Effector memory CD8-positive, alpha-beta T cell (primary cell): ENCODE measurements at places on chromosomes 3 and 15.
A peak's percentile ranks its signal among the peaks of the same experiment; 100 is the strongest.

GRCh38 chr3:126472277-126473006, 3.2 kb downstream of the ZXDC start:
- H3K27me3 ChIP-seq, result no peaks in the 10 kb centered on the region
- peaks cover 50% of the 10 kb centered on the region for H3K4me1 ChIP-seq

GRCh38 chr3:180661444-180661843, 17.8 kb downstream of the CCDC39 start:
- H3K36me3 ChIP-seq, result no peaks in the 10 kb centered on the region
- H3K4me1 ChIP-seq, result no peaks in the 10 kb centered on the region
- no peak overlapping the region for H3K4me3 ChIP-seq
- DNase-seq, result no peak
- H3K27ac ChIP-seq, result no peak overlapping the region

DNA sequence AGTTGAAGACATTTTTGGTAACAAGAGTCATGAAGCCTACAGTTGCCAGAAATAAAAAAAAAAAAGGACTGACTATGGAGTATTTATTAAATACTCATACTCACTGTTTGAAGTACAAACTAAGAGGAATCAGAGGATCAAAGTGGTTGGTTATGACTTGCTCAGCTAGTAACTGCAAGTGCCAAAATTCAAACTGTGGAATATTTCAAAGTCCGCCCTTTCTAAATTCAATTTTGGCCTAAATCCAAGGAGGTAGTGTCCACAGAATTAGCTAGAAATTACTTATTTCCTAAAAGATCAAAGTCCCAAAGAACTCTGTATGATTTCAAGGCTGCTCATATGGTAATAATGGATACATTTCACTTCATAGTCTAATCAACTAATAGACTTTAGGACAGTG, 274.5 kb downstream of the ZBTB20 start:
- peaks cover 4% of the 10 kb centered on the region for H3K4me1 ChIP-seq
- H3K27me3 ChIP-seq, result no peaks in the 10 kb centered on the region
- H3K27ac ChIP-seq, result no peak overlapping the region
- no peak overlapping the region for H3K4me3 ChIP-seq
- DNase-seq, result no peak

DNA sequence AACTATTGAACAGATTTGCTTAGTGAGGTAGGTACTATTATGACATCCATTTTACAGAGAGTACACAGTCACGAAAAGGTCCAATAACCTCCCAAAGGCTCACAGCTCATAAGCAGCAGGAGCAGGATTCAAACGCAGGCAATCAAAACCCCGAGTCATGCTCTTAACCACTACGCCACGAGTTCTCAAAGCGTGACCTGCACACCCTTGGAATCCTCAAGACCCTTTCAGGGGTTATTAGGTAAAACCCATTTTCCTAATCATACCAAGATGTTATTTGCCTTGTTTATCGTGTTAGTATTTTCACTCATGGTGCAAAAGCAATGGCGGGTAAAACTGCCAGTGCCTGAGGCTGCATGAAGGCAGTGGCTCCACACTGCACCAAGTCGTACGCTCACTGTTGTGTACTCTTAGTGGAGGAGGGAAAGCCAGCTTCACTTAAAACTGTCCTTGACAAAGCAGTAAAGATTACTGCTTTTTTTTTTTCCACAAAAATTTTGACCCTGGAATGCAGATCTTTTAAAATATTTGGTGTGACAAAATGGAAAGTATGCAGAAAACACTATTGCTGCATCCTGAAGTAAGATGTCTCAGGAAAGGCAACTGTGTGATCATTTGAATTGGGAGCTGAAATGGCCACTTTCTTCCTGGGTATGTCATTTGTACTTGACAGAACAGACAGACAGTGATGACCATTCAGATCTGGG, 96.1 kb downstream of the IGF2BP2 start:
- no peaks in the 10 kb centered on the region for H3K36me3 ChIP-seq
- no peak overlapping the region for H3K27ac ChIP-seq
- no peaks in the 10 kb centered on the region for H3K4me1 ChIP-seq
- DNase-seq, result no peak
- H3K27me3 ChIP-seq, result peaks cover 21% of the 10 kb centered on the region

- H3K36me3 ChIP-seq, result no peaks in the 10 kb centered on the region
- H3K27ac ChIP-seq, result no peak overlapping the region
- no peaks in the 10 kb centered on the region for H3K27me3 ChIP-seq
- H3K4me3 ChIP-seq, result no peak overlapping the region
- no peak for DNase-seq
Measured at GRCh38 chr3:99485286-99485685, 153.1 kb upstream of the COL8A1 start.

DNA sequence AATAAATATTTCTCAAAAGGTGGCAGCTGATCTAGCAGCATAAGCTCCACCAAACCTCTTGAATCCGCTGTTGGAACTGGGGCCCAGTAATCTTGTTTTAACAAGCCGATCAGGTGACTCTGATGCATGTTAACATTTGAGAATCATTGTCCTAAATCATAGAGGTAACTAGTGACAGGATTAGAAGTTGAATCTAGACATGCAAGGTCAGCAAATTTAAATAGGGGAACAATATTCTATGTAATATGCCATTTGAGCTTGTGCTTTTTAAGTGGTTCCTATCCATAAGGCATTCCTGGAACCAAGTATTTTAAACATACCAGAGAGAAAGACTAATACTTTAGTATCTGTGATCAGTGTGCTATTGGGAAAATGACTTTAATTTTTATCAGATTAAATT, 412.8 kb downstream of the PYDC2 start:
- no peak overlapping the region for H3K4me3 ChIP-seq
- no peaks in the 10 kb centered on the region for H3K4me1 ChIP-seq
- no peak overlapping the region for H3K27ac ChIP-seq
- no peak for DNase-seq
- H3K27me3 ChIP-seq, result no peaks in the 10 kb centered on the region

GRCh38 chr3:168956076-168956475, 707.4 kb downstream of the MECOM start:
- DNase-seq, result no peak
- H3K4me1 ChIP-seq, result no peaks in the 10 kb centered on the region
- no peaks in the 10 kb centered on the region for H3K27me3 ChIP-seq
- no peaks in the 10 kb centered on the region for H3K36me3 ChIP-seq

- no peaks in the 10 kb centered on the region for H3K4me1 ChIP-seq
- no peaks in the 10 kb centered on the region for H3K36me3 ChIP-seq
- no peaks in the 10 kb centered on the region for H3K27me3 ChIP-seq
- DNase-seq, result no peak
- H3K27ac ChIP-seq, result no peak overlapping the region
- H3K4me3 ChIP-seq, result no peak overlapping the region
Measured at GRCh38 chr3:4043867-4044575, 244.8 kb downstream of the LRRN1 start.

DNA sequence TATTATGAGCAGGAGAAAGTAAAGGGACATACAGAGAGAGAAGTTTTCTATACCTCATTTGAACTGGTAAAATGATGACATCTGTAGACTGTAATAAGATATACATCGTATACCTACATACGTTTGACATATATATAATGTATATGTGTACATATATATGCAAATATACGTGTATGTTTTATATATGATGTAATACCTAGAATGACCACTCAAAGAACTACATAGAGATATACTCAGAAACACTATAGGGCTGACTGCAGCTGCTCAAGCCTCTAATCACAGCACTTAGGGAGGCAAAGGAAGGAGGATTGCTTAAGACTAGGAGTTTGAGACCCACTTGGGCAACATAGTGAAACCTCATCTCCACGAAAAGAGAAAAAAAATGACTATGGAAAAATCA, 48.5 kb upstream of the MCTP2 start:
- H3K4me3 ChIP-seq, result no peak overlapping the region
- H3K27ac ChIP-seq, result no peak overlapping the region
- no peak for DNase-seq
- H3K36me3 ChIP-seq, result no peaks in the 10 kb centered on the region

- H3K27me3 ChIP-seq, result peaks cover 24% of the 10 kb centered on the region
- H3K36me3 ChIP-seq, result no peaks in the 10 kb centered on the region
- no peak overlapping the region for H3K4me3 ChIP-seq
- H3K4me1 ChIP-seq, result no peaks in the 10 kb centered on the region
Measured at GRCh38 chr3:130621824-130622223, 104.8 kb downstream of the COL6A6 start.

GRCh38 chr3:37387462-37387861, 213.1 kb upstream of the LRRFIP2 start:
- H3K27me3 ChIP-seq, result no peaks in the 10 kb centered on the region
- peaks cover 22% of the 10 kb centered on the region for H3K36me3 ChIP-seq
- H3K4me1 ChIP-seq, result no peaks in the 10 kb centered on the region
- no peak overlapping the region for H3K4me3 ChIP-seq
- H3K27ac ChIP-seq, result peak overlapping the region; percentile 23
- DNase-seq, result no peak

DNA sequence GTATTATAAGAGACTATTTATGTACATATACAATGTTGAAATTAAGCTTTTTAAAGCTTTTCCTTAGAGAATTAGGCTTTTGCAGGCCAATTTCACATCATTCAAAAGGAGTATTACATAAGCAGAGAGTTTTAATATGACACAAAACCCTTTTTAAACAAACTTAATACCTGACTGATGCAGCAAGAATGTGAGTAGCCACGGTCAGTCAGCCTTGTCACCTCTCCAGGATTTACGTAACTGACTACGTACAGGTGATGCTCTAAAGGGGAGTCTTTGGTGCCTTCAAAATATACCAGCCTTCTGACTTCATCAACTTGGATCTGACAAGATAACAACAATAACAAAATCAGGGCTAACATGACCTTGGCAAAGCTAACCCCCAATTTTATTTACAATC, 44.2 kb upstream of the IGDCC4 start:
- H3K4me3 ChIP-seq, result no peak overlapping the region
- DNase-seq, result no peak
- H3K36me3 ChIP-seq, result peaks cover 88% of the 10 kb centered on the region
- H3K27ac ChIP-seq, result no peak overlapping the region
- no peaks in the 10 kb centered on the region for H3K4me1 ChIP-seq
- no peaks in the 10 kb centered on the region for H3K27me3 ChIP-seq

DNA sequence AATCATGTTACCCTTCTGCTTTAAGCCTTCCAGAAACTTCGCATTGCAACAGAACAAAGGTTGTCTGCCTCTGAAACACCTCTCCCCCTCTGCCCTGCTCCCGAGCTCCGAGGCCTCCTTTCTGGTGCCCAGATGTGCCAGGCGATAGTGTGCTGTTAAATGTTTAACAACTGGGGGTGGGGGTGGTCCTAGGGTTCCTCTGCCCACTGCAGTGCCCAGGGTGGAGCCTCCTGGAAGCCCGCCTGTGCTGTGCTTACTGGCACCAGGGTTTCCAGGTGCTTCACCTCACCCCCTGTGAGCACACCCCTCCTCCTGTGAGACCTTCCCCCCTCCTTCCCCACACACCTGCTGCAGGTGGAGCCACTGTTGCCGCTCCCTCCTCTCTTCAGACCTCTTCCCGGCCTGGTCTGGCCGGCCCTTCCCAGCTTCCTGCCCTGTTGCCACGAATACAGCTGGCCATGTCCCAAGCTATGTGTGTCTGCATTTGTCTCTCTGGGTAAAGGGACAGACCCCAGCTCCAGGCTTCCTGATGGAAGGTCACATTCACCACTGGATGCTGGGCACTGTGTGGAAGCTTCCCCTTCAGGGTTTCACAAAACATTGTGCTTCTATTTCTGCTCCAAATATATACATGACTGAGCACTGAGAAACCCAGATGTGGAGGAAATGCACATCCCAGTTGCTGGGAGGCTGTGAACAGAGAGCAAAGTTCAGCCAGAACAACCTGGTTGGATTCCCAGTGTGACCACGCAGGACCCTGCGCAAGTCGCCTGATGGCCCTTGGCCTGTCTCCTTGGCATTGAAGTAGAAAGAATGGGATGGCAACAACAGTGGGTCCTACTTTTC, 37.2 kb downstream of the MGLL start:
- peaks cover 9% of the 10 kb centered on the region for H3K27me3 ChIP-seq
- no peak for DNase-seq
- H3K4me3 ChIP-seq, result no peak overlapping the region

DNA sequence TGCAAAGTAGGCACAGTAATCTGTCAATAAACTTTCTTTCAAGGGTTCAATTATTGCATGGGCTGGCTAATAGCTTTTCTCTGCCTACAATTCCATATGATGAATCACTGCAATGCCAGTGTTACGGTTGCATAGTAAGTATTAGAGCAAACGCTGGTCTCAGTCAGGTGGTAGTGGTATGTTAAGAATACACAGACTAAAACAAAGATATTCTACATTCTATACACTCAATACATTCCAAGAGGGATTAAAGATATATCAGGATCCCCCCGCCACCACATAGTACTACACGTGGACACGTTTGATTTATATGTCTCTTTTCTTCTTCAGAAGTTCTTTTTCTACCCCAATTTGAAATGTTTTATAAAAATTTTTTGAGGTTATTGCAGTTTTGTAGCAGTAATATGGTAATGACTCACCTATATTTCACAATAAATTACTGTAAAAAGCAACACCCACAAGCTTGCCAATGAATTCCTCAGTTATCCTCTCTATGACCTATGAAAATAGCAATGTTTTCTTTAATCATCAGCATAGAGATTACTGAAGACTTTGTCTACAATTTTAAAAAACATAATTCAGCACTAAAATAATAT, 68.2 kb downstream of the CD200R1L start:
- peaks cover 4% of the 10 kb centered on the region for H3K36me3 ChIP-seq
- H3K27me3 ChIP-seq, result no peaks in the 10 kb centered on the region
- H3K4me3 ChIP-seq, result no peak overlapping the region
- DNase-seq, result no peak
- H3K4me1 ChIP-seq, result peaks cover 26% of the 10 kb centered on the region
- H3K27ac ChIP-seq, result no peak overlapping the region

DNA sequence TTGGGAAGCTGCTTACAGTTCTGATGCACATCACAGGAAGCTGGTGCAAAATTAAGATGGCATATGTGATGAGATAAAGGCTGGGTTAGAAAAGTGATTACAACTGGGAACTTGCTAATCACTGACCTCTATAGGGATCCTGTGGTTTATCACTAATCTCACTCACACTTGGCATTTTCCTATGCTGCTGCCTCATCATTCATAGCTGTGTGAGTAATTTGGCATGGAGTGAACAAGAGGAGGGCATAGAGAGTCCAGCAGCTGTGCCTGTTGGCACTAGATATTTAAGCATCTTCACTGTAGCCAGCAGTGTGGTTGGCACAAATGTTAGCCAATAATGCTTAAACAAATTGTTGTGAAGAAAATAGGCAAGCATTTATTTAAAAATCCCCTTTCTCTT, 217.7 kb upstream of the CGNL1 start:
- no peaks in the 10 kb centered on the region for H3K27me3 ChIP-seq
- H3K4me3 ChIP-seq, result no peak overlapping the region
- H3K36me3 ChIP-seq, result peaks cover 3% of the 10 kb centered on the region
- H3K27ac ChIP-seq, result no peak overlapping the region
- no peak for DNase-seq
- H3K4me1 ChIP-seq, result peaks cover under 1% of the 10 kb centered on the region
